Hematopoietic multipotent progenitor cell treated with erythropoietin and hydrocortisone succinate and interleukin-3 and kit ligand, for 15 days (in vitro differentiated cells): ENCODE measurements at places on chromosomes 4 and X.

- no peak for DNase-seq
Measured at GRCh38 chr4:155924637-155925036, 21.1 kb downstream of the TDO2 start.

DNA sequence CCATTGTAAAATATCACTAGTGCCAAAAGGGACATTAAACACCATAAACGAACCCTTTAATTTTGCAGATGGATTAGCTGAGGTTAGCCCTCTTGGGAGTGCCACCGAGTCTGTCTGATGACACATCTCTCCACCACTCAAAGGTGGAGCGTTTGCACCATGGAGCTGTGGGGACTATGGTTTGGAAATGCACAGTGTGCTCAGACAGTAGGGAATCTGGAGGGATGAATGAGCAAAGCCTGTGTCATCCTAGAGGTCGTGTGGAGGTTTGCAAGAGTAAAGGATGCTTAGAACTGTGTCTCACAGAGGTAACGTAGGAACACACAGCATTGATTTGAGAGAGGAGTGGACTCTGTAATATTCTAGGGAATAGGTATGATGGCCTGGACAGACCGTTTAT lies 93.7 kb downstream of the CLNK start:
- DNase-seq: no peak

GRCh38 chrX:109954955-109955354 lies 48.0 kb upstream of the TMEM164 start:
- DNase-seq: no peak

GRCh38 chr4:98493296-98493695 lies 165.1 kb downstream of the TSPAN5 start:
- DNase-seq: no peak
